ENCODE measurements at places on chromosomes 16 and 17.

- DNase-seq: peak; percentile 69
Observed at GRCh38 chr17:56678249-56679114, 85.0 kb downstream of the NOG start.

DNA sequence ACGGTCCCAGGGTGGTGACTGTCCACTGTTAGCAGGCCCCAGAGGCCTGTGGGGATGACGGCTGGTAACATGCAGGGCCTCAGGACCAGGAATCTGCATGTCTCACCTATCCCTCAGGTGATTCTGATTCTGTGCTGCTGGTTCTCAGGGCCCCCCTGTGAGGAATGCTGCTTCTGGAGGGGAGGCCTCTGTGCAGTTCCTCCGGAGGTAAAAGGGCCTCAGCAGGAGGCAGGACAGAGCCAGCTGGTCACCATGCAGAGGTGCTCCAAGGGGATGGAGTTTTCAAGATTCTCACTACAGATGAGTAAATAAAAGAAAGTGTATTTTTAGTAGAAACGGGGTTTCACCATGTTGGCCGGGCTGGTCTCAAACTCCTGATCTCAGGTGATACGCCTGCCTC is 33.8 kb downstream of the CLEC16A start:
- DNase-seq: no peak

- no peak for DNase-seq
Observed at GRCh38 chr16:17420816-17421215, 49.9 kb downstream of the XYLT1 start.

DNA sequence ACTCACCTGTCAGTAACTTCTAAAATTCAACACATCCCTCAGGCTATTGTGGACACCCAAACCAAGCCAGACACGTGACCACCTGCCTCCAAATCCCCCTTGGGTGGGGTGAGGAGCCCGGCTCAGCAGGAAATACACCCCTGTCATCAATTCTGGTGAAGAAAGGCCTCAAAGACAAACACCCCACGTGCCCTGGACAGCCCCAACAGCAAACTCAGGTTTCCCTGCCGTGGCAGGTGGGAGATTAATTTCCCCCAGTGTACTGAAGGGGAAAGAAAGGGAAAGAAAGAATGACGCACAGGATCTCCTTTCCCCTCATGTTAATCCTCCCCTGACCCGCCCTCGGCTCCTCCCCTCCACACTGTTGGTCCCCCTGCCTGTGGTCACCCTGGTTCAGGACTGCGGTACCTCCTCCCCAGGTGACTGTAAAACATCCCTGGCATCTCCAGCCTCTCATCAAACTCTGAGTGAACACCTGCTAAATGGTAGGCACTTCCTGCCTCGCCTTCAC is 98.3 kb downstream of the ZNF423 start:
- DNase-seq: peak; percentile 83

DNA sequence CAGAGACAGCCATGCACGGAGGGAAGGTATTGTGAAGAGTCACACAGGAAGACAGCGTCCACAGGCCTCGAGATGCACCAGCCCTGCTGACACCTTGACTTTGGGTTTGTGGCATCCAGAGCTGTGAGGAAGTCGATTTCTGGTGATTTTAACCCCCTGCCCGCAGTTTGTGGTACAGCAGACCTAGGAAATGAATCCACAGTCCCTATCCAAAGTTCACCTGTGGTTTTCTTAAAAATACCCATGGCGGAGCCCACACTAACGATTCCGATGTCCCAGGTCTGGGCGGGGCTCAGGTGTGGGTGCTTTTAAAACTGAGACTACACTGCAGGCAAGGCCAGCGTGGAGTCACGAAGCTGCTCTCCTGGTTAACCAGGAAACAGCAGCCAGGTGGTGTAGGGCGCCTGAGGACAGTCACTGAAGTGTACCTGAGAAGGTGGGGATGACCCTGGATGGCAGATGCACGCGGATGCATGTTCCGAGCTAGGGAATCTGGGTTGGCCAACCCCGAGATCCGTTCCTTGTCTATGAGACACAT is 14.4 kb upstream of the MEAK7 start:
- no peak for DNase-seq

- DNase-seq: peak; percentile 13
Observed at GRCh38 chr16:52498328-52499059, 48.4 kb downstream of the TOX3 start.

GRCh38 chr17:10843811-10844210 is 5.9 kb upstream of the PIRT start:
- peak; percentile 53 for DNase-seq

- DNase-seq: no peak
Observed at GRCh38 chr17:48601539-48602425, 3.0 kb downstream of the HOXB6 start.

- DNase-seq: peak; percentile 78
Observed at GRCh38 chr17:38730526-38731379, 612 bp downstream of the CISD3 start.

DNA sequence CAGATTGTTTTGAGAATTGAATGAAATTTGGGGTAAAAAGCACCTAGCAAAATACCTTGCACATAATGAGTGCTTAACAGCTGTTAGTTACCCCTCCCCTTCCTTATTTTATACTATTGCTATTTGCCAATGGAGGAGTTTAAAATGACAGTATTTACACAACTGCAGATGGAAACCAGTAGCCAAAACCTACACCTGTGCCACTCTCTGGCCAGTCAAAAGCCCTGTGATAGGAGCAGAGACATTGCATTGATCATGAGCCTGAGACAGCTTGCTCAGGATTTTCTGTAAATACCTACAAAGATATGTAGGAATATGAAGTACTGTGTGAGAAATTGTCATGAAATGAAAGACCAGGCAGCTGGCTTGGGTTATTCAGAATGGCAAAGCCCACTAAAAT is 115.3 kb upstream of the HLF start:
- DNase-seq: no peak

DNA sequence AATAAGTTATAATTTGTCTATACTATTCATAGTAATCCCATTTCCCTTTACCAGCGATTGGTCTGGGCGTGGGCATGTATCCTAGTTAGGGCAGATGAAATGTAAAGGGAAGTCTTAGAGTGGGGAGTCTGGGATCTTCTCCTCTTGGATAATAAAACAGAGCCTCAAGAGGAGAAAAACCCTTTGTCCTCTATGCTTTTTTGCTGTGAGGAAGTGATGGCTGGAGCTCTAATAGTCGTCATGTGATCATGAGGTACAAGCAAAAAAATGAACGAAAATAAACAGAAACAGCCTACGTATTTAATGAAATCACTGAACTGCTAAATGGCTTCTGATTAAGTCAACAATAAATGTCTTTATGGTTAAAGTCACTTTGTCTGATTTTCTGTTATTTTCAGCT is 26.8 kb downstream of the EFCAB5 start:
- no peak for DNase-seq

- no peak for DNase-seq
Observed at GRCh38 chr16:86320237-86320595, 190.1 kb upstream of the FOXF1 start.

DNA sequence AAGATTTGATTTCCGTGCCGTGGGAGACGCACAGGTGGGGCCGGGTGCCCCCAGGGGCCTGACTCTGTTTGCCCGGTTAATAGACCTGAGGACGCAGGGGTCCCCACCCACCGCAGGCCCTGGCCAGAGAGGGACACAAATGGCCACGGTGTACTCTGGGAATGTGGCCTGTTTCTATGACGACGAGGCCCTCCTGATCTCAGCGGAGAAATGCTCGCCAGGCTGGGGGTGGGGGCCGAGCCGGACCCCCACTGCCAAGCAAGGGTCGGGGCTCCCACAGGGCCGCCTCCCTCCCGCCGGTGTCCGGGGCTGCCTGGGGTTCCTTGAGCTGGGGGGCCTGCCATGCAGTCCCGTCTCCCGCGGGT is 24.5 kb upstream of the C1QTNF8 start:
- no peak for DNase-seq

DNA sequence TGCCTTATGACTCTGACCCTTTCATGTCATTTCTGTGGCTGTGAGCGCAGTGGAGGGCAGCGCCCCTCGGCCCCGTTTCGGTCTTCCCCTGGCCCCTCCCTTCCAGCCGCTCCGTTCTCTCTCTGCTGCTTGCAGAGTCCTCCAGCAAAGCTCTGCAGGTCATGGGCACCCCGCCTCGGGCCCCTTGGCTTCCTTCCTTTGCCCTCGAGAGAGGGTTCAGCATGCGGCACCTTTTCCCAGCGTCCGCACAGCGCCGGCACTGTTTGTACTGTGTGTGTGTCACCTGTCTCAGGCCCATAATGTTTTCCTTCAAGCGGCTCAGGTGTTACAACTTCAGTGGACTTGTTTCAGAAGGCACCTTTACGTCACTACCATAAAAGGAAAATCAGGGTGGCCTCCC is 98.5 kb downstream of the RAP1GAP2 start:
- peak; percentile 60 for DNase-seq

- no peak for DNase-seq
Observed at GRCh38 chr17:37158290-37158689, 209.5 kb downstream of the AATF start.

DNA sequence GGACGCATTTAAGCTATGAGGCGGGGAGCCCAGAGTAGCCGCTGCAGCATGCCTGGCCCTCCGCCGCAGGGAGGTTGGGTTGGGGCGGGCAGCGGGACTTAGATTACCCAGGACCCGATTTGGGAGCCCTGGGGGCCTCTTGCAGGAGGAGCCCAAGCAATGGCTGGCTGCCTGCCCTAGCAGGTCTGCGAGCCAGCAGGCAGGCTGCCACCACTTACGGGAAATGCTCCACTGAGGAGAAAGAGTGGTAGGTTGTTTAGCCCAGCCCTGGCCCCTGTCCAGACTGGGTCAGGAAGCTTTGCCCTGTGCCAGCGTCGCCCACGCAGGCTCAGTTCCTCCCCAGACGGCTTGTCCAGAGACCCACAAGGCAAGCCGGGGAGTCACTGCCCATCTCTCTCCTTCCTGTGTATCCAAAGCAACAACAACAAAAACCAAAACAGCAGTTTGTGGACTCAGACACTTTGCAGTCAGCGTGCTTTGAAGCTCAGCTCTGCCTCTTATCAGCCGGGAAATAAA is 10.3 kb upstream of the TVP23A start:
- DNase-seq: peak; percentile 57

- no peak for DNase-seq
Observed at GRCh38 chr16:47887496-47887895, 268.3 kb downstream of the ABCC12 start.

DNA sequence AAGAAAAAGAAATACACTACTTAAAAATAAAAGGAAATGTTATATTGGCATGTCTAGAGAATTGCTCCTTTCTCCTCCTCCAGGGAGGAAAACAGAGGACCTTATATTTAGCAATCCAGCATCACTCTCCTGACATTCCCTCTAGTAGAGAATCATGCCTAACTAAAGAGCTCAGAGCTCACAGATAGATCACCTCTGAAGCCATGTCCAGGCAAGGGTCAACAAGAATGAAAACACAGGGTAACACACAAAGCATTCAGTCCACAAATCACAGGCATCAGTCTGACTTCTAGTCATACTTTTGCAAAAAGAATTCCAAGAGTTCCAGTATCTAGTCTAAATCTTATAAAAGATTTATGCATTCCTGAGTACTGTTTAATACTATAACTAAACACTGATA is 4.4 kb upstream of the HASPIN start:
- DNase-seq: no peak

- DNase-seq: no peak
Observed at GRCh38 chr17:27282054-27282551, 11.8 kb upstream of the WSB1 start.

- DNase-seq: peak; percentile 29
Observed at GRCh38 chr17:36931096-36931696, 6.1 kb upstream of the LHX1 start.

DNA sequence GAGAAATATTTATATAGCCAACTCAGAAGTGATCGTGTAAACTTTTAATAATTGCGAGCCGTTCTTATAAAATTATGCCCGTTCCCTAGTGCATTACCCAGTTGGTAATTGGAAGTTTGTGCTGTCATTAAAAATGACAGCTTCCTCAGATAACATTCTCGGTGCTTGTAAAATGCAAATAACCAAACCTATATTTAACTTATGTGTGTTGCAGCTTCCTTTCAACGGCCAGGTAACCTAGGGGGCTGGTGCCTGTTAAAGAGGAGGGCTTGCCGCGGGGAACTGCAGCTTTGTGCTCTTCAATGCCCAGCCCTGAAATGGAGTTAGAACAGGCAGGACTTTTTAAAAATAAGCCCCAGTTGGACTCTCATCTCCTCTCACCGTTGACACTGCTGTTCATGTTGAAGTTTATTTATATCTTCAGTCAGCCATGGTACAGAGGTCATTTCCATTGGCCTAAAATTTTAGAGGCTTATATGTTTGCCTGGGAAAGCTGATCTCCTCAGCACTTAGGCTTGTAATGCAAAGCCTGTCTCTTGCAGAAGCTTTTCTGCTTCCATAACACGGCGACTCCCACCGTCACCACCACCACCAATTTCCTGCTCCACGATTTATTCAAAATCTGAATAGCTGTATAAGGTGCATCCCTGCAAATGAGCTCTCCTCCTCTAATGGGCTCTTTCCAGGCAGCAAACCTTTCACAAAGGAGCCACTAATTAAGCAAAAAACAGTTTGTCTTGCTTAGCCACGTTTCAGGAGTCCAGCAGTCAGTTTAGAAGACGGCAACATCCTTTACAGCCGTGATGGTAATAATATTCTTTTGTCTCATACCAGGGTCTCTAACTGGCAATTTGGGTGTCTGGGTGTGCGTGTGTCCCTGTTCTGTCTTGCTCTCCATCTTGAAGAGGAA is 74.7 kb downstream of the RPA1 start:
- DNase-seq: no peak

- no peak for DNase-seq
Observed at GRCh38 chr16:74603848-74604247, 3.1 kb downstream of the GLG1 start.

DNA sequence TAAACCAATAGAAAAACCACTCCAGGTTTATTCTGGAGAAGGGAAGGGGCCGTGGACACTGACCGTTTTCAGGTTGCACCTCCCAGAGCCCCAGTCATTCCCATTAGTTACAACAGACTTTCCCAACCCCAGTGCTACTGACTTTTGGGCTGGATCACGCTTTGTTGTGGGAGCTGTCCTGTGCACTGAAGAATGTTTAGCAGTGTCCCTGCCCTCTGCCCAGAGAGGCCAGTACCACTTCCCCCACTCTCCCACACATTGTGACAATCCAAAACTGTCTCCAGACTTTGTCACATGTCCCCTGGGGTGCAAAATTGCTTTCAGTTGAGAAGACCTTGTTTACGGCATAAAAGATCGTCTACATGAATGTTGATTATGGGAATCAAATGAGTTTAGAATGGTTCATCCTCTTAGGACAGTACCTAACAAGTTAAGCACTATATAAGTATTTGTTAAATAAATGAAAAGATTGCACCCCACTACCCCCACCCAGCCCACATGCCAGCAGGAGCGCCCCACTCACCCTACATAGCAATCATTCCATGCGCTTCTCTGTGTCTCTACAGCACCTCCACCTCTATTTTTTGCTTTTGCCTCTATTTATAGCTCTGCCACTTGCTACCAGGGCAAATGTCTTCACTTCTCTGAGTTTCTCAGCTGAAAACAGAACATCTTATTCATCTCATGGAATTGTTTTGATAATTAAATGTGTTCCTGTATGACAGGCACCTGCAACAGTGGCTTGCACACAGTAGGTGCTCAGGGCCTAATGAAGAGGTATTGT is 104.9 kb downstream of the AXIN2 start:
- DNase-seq: no peak

GRCh38 chr16:64808474-64808873 is 313.4 kb downstream of the CDH11 start:
- DNase-seq: no peak
